Vagina (tissue), 2 donors: ENCODE measurements at places on chromosomes 3 and 15.

DNA sequence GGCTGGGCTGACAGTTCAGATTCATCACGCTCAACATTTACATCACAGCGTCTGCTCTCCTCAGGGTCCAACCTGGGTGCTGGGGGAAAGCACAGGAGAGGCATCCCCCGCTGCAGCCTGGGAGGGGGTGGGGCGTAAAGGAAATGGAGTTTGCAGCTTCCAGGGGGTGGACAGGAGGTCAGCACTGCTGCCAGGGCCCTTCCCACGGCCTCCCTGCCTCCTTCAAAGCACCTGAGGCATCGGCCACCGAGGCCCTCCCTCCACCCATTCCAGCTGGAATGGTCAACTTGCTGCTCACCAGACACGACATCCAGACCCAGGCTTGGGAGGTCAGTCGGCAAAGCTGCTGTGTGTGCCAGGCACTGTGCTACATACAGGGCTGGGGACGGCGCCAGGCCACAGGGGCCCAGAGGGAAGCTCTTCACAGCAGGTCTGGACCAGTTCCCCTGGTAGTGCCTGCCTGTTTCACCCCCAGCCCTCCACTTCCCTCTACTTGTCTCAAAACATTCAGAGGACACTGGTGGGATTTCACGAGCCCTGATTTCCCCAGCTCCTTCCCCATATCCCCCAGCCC is 120.7 kb downstream of the ANP32A start:
- no peak for DNase-seq

DNA sequence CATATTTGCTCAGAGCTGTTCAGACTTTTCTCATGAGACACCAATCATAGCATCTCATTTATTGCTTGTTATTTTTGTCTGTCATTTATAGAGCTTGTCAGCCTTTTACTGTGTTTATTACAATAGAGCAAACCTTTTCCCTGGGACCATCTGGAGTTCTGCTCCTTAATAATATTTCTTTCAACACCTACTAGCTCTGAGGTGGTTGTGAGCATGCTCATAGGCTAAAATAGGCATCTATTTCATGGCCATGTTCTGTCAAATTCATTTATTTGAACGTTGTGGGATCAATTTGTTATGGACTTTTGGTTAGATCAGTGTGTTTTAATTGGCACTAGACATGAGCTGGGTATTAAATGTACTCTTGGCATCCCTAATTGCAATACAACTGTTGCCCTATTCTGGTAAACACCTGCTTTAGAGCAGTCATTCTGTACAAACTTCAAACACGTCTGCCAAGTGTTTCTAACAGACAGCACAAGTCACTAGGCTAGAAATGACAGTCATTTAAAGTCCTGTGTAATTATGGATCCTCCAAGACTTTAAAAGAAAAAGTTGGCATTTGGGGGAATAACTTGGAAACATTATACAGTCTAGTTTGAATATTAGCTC is 766.3 kb downstream of the ZNF385D start:
- no peak for DNase-seq

- DNase-seq = no peak
Observed at GRCh38 chr3:71542521-71543370, 40.8 kb downstream of the FOXP1 start.

- no peak for DNase-seq
Observed at GRCh38 chr15:44593042-44593736, 56.2 kb downstream of the EIF3J start.
